ELR (cell line): ENCODE measurements at places on chromosomes 11 and 22.

DNA sequence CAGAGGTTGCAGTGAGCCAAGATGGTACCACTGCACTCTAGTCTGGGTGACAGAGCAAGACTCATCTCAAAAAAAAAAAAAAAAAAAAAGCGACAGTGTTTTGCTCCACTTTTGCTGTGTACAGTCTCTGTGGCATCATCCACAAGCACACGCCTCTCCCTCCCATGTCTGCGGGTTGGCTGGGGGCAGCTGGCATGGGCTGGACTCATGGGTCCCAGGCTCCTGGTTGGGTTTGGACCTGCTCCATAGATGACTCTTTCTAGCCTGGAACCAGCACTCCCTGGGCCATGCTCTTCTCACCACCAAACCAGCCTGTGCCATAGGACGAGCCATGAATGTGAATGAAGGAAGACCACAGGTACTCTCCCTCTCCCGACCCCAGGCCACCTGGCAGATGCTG is 7.9 kb upstream of the WNT11 start:
- no peak for DNase-seq

DNA sequence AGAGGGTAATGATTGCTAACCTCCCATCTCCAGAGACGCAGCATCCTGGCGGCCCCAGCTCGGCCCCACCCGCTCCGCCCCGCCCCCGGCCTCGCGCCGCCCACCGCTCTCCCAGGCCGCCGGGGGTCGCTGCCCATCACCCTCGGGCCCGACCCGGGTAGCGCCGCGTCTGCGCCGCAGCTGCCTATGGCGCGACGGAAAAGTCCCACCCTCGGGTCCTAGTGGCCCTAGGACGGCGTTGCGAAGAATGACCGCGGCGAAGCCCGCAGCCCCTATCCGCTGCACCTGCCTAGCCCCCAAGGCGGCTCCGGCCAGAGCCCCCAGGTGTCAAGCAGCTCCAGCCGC is 457 bp downstream of the CPSF7 start:
- DNase-seq: peak; percentile 75

DNA sequence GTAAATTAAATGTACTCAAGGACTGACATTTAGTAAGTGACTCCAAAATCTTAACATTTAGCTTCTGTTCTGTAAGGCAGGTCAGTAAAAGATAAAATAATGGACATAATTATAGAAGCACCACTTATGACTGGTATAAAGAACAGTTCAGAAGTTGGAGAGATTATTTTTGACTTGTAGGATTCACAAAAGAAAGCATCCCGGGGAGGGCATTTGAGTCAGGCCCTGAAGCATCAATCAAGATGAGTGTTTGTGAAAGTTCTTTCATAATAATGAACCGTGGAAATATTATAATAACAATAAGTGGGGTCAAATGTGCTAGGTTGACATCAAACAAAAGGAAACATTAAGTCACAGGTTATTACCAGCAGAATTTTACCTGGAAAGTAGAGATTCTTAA is 201.9 kb downstream of the DDX10 start:
- DNase-seq: no peak

GRCh38 chr22:47805394-47805935 is 1043.0 kb downstream of the TBC1D22A start:
- no peak for DNase-seq

GRCh38 chr11:115925568-115926090 is 421.4 kb upstream of the CADM1 start:
- DNase-seq: no peak
